ENCODE measurements at places on chromosomes 5 and 9.

GRCh38 chr9:137311171-137311985, 9.3 kb upstream of the NRARP start:
- DNase-seq = no peak

- no peak for DNase-seq
Measured at GRCh38 chr5:139306628-139307379, 13.3 kb downstream of the MATR3 start.

DNA sequence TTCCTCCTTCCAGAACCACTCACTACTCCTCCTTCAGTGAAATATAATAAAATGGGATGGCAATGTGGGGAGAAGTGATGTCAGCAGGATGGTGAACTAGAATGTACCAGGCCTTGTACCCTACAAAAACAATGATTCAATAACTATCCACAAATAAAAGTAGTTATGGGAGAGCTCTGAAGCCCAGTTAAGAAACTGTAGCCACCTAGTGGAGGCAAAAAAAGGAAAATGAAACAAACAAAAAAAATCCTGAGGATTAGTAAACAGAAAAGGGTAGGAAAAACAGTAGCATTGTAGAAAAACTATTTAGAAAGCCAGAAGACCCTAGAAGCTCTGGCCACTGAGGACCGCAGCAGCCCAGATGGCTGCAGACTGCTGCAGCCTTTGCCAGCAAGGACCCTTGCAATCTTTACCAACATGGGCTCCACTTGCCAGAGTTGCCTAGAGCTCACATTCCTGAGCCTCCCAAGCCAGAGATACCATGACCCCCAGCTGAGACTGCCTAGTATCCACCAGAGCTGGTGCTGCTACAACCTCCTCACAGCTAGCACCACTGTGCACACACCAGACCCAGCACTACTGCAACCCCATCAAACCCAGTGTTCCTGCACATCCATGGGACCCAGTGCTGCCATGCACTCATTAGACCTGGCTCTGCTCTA, 259.7 kb upstream of the MSX2 start:
- no peak for DNase-seq

- no peak for DNase-seq
Measured at GRCh38 chr5:67536866-67537265, 340.3 kb upstream of the CD180 start.

DNA sequence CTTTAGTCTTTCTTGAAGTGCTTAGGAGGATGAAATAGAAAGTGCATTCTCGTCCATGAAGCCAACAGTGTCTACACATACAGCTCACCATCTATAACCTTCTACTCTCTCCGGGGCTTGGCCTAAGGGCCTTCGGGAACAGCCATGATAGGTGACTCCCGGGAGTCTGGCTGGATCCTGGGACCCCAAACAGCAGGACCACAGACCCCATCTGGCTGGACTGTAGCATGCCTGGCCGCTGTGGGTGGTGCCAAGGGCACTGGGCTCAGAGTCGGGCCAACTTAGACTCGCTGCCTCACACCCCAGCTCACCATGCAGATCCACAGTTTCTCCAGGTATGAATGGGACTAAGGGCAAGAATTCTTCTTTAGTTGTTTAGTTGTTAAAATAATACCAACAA, 16.3 kb downstream of the GABBR2 start:
- no peak for DNase-seq

- DNase-seq = no peak
Measured at GRCh38 chr5:68037546-68037945, 178.0 kb upstream of the PIK3R1 start.

DNA sequence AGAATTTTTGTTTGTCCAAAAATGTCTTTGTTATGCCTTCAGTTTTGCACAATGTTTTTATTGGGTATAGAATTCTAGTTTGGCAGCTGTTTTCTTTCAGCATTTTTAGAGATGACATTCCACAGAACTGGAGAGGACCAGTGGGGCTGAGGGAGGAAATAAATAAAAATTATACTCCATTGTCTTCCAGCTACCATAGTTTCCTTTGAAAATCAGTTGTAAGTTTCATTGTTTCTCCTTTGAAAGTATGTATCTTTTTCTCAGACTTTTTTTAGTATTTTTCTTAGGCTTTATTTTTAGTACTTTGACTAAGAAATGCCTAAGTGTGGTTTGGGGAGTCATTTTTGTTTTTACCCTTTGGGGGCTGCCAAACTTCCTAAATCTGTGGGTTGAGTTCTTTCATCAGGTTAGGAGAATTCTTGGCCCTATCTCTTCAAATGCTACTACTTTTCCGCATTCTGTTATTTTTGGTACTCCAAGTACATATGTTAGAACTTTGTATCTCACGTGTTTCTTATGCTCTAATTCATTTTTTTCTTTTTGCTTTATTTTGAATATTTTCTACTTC, 15.2 kb upstream of the FBLL1 start:
- no peak for DNase-seq

Data from T-helper 22 cell (primary cell).